ENCODE measurements at places on chromosomes 7 and 10. TPM values are rescaled to one million over a fixed set of nuclear protein-coding genes. Genes with fewer than 3 reads are reported as not detected.

GRCh38 chr7:80707318-80707717 lies 68.9 kb downstream of the CD36 start:
- DNase-seq, result no peak

The DGKB gene
- 0.57 TPM for total RNA-seq

- no peak for DNase-seq
These were observed 567.3 kb downstream of the AUTS2 start for GRCh38 chr7:70165477-70166170.

- no peak for DNase-seq
These were observed 312.8 kb upstream of the ZMIZ1 start for GRCh38 chr10:78755877-78756455.

DNA sequence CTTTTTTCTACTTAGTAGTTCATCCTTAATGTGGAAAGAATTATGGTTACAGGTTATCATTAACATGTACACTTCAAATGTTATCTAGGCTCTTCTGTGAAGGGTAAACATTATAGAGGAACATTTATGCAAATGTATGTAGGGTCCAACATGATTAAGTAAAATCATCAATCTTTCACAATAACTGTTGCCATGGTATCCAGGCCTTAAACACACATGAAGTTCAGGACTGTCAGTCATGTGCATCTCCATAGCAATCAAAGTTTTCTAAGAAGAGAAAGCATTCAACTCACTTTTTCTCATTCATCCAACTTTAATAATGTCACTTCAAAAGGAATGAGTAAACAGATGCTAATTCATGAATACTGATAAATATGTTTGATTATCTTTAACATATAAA lies 83.6 kb downstream of the DNAJC1 start:
- DNase-seq, result no peak

DNA sequence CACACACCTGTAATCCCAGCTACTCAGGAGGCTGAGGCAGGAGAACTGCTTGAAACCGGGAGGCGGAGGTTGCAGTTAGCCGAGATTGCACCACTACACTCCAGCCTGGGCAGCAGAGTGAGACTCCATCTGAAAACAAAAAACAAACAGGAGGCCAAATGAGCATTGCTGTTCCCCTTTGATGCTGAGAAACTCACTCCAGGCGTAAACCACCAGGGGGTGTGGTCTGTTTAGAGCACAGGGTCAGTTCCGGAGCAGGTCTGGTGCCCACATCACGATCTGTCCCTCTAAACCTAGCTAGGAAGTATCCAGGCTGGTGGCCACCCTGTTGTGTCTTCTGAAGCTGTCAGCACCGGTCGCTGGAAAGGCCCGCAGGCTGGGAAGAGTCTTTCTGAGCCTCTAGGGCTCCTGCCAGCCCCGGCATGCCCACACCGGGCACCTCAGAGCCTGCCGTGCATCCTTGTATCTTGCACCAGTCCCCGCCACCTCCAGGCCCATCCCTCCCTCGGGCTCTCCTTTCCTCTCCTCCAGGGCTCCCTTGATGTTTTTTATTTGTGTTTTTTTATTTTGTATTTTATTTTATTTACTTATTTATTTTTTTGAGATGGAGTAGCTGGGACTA lies 66.3 kb upstream of the SH2B2 start:
- no peak for DNase-seq

The KLF14 gene
- total RNA-seq, result not detected

- DNase-seq, result no peak
These were observed 15.3 kb upstream of the C10orf90 start for GRCh38 chr10:126685756-126686155.

DNA sequence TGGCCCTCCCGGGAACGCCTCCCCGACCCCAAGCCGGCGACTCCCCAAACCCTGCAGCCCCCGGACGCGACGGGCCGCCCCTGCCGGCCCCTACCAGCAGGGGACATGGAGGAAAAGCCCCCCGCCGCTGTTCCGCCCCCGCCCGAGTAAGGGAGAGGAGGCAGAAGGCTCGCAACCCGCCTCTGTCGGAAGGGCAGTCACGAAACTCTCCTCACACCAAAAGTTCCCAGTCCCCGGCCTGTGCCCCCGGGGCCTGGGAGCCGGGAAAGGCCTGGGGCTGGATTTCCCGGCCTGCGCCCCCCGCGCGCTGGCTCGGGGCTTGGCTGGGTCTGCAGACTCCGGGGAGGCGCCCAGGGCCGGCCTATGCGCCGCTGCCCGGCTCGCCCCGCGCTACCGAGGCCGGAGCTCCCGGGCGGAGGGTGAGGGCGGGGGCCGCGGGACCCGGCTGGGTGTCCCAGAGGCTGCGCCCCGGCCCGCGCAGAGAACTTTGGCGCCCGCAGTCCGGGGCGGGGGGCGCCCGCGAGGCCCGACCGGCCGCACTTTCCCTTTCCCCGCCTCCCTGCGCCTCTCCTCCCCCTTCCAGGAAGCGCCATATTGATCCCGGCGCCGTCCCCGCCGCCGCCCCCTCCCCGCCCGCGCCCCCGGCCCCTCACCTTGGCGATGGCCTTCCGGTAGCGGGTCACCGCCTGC lies 728 bp downstream of the PARD3 start:
- no peak for DNase-seq

GRCh38 chr7:23404546-23405239 lies 65.6 kb downstream of the IGF2BP3 start:
- no peak for DNase-seq

- no peak for DNase-seq
These were observed 64.9 kb downstream of the PLXNA4 start for GRCh38 chr7:132511387-132511786.

DNA sequence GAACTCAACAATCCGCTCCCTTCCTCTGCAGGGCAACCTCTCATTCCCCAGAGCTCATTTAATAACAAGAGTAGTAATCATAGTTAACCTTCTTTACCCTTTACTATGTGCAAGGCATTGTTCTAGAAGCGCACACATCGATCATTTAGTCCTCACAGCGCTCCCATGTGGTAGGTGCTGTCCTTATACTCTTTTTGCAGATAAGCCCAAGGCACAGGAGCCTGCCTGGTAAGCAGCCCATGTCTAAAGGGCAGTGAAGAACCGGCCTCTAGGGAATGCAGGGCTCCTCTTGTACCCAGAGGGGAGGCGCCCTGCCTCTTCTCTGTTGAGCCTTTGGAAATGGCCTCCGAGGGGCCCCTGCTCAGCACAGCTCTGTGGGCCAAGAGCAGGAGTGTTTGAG lies 14.3 kb downstream of the CHST3 start:
- DNase-seq, result no peak

GRCh38 chr10:50219646-50220045 lies 31.7 kb downstream of the ASAH2 start:
- DNase-seq, result no peak

GRCh38 chr7:47428768-47429472 lies 153.0 kb downstream of the TNS3 start:
- no peak for DNase-seq

The GPR146 gene
- 1.9 TPM for total RNA-seq

GRCh38 chr7:152144557-152145245 lies 119.2 kb downstream of the GALNT11 start:
- no peak for DNase-seq

DNA sequence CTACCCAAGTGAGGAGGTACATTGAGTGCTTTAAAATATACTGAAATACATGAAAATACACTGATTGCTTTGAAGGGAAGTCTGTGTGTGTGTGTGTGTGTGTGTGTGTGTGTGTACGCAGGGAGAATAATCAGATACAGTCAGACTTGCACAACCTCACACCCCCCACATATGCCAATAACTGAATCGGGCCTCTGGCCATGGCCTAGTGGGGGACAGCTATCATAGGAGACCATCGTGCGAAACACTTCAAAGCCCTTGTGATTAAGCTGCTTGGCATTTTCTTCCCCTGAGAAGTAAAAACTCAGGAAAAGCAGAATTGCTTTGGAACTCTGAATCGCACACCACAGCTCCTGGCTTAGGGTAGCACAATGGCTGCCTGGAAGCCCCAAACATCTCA lies 135.1 kb downstream of the C10orf105 start:
- DNase-seq, result no peak

The ZNF239 gene
- 3.7 TPM for total RNA-seq

GRCh38 chr7:140512317-140513000 lies 33.2 kb upstream of the MKRN1 start:
- no peak for DNase-seq

GRCh38 chr7:79142706-79143105 lies 310.8 kb downstream of the MAGI2 start:
- no peak for DNase-seq

- DNase-seq, result no peak
These were observed 4.7 kb downstream of the EEPD1 start for GRCh38 chr7:36157527-36158320.

- no peak for DNase-seq
These were observed 52.5 kb upstream of the NFKB2 start for GRCh38 chr10:102342958-102343357.

DNA sequence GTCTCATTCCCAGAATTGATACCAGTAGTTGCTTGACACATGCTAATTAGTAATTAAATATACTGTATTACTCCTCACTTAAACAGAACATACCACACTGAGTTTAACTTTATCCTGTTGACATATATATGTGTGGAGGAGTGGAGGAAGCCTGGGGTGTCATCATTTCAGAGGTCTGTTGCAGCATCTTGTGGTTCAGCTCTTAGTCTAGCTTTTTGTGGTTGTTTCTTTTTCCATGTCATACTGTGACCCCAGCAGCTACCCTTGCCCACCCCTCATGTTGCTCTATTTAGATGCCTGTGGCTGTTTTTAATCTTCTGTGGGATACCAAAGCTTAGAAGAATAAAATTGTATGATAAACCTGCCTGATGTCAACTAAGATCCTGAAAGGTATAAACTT lies 875.4 kb downstream of the LRMDA start:
- DNase-seq, result no peak

- no peak for DNase-seq
These were observed 664 bp downstream of the FMC1 start for GRCh38 chr7:139341776-139342226.

- peak; percentile 87 for DNase-seq
These were observed 151.4 kb downstream of the CDH23 start for GRCh38 chr10:71547876-71548846.

DNA sequence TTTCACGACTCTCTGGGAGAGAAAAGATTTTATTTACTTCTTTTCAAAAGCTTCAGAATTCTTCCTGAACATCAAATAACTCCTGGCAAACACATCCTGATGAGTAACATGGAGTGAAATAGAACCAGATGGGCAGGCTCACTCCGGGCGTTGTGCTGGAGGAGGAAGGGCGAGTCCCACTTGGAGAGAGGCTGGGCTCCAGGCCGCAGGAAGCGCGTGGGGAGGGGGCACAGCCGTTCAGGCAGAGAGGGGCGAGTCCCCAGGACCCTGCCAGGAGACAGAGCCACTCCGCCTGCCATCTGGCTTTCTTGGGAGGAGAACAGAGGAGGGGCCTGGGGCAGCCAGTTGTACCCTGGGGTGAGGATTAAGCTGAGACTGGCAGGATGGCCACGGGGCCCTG lies 265.9 kb upstream of the ZMIZ1 start:
- no peak for DNase-seq

DNA sequence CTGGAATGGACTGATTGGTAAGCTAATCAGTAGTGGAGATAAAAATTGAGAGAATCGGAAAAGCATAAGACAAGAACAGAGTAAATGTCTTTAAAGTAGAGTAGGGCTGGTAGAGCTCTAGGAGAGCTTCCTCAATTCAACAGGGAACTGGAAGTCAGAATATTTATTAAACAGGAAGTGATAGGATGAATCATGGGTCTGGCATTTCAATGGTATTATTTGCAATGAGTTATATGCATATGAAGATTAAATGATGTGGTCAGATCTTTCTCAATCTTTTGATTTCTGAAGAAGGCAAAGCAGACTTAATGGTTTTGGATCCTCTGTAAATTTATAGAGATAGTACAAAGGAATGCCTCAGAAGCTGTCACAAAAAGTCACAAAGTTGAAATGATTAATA lies 349.0 kb downstream of the HPSE2 start:
- no peak for DNase-seq

Measured in osteocyte (in vitro differentiated cells).